Neural cell (in vitro differentiated cells): ENCODE measurements at places on chromosomes 13 and 19. TPM values are rescaled to one million over a fixed set of nuclear protein-coding genes. Genes with fewer than 3 reads are reported as not detected.

Gene ARHGEF18
- 22.7 and 33.6 TPM in 2 replicates for polyA plus RNA-seq

Gene SLC17A7
- polyA plus RNA-seq = 0.07 TPM in 1 of 2 replicates, not detected in the other

Gene ABHD13
- polyA plus RNA-seq = 12.0 and 14.4 TPM in 2 replicates

Gene ELSPBP1
- not detected in 2 replicates for polyA plus RNA-seq

Gene TINCR
- 0.50 and 2.0 TPM in 2 replicates for polyA plus RNA-seq

Gene SLC10A2
- polyA plus RNA-seq = not detected in 2 replicates

Gene LILRA1
- not detected in 2 replicates for polyA plus RNA-seq

Gene NCR1
- not detected in 2 replicates for polyA plus RNA-seq

Gene NAPA
- polyA plus RNA-seq = 94.5 and 100 TPM in 2 replicates

Gene TGFBR3L
- not detected in 2 replicates for polyA plus RNA-seq

Gene PSG2
- polyA plus RNA-seq = not detected in 2 replicates

Gene ZNF473
- 8.4 and 11.7 TPM in 2 replicates for polyA plus RNA-seq

Gene AP2S1
- 167 and 172 TPM in 2 replicates for polyA plus RNA-seq

Gene FFAR3
- not detected in 2 replicates for polyA plus RNA-seq

Gene MUC16
- not detected in 2 replicates for polyA plus RNA-seq

Gene SYT5
- 210 and 237 TPM in 2 replicates for polyA plus RNA-seq

Gene TLE5
- 153 and 177 TPM in 2 replicates for polyA plus RNA-seq

Gene VSTM2B
- 24.4 and 32.1 TPM in 2 replicates for polyA plus RNA-seq

Gene TMEM59L
- polyA plus RNA-seq = 138 and 173 TPM in 2 replicates

Gene THAP8
- 3.8 and 5.5 TPM in 2 replicates for polyA plus RNA-seq

Gene KIR2DL3
- polyA plus RNA-seq = not detected in 2 replicates

Gene PRKCG
- polyA plus RNA-seq = 0.99 and 2.2 TPM in 2 replicates

Gene LRG1
- polyA plus RNA-seq = not detected in 2 replicates

Gene SIGLEC10
- not detected in 2 replicates for polyA plus RNA-seq

Gene ZNF541
- polyA plus RNA-seq = not detected in 2 replicates

Gene SMIM17
- polyA plus RNA-seq = 9.2 and 14.2 TPM in 2 replicates

Gene CTXN1
- 24.7 and 34.1 TPM in 2 replicates for polyA plus RNA-seq

Gene TJP3
- polyA plus RNA-seq = 0.15 TPM in 1 of 2 replicates, not detected in the other

Gene C1QTNF9B
- 0.24 and 1.5 TPM in 2 replicates for polyA plus RNA-seq

Gene SPRED3
- 4.9 and 13.7 TPM in 2 replicates for polyA plus RNA-seq

Gene FGF14
- polyA plus RNA-seq = 35.6 and 36.4 TPM in 2 replicates
